ENCODE measurements at places on chromosomes 7 and 10.

GRCh38 chr7:97022491-97023306, 1.9 kb downstream of the DLX5 start:
- no peak for DNase-seq

- no peak for DNase-seq
These were observed 248.3 kb downstream of the EBF3 start for GRCh38 chr10:129715805-129716204.

DNA sequence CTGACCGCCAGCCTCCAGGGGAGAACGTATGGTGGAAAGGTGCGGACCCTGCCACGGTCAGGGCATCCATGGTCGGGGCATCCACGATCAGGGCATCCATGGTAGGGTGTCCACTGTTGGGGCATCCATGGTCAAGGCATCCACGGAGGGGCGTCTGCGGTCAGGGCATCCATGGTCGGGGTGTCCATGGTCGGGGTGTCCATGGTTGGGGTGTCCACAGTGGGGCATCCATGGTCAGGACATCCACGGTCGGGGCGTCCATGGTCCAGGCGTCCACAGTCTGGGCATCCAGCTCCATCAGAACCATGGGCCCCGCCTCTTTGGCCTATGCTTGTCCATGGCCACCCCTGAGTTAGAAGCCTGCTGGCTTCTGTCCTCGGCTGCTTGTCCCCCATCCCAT, 148.1 kb downstream of the ADARB2 start:
- no peak for DNase-seq

DNA sequence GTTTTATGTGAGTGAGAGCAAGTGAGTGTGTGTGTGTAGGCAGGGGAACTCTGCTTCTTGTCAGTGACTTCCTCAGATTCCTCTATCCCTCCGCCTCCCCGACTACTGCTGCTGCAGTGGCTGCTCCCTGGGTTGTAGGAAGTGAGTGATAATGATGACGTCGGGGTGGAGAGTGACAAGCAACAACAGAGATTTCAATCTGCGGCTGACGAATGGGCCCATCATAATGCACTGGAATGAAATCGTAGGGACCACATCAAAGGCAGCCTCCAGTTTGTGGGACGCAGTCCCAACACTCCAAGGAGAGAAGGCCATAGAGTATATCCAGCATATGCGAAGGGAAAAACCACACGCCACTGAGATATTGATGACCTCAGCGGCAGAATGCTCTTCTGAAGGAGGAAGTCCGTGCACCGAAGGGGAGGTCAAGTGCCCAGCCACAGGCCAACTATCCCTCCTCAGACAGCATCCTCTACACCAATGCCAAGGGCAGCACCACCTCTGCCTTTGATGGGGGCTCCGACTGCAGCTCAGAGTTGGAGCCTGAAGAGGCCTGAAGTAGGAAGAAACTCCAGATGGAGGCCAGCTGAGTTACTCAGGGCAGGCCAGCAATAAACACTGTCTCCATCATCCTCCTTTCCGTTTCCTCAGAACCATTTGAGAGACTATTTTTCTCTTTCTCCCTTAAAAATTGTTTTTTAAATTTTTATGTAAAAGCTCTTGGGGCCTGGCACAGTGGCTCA, 11.3 kb upstream of the STMP1 start:
- no peak for DNase-seq

DNA sequence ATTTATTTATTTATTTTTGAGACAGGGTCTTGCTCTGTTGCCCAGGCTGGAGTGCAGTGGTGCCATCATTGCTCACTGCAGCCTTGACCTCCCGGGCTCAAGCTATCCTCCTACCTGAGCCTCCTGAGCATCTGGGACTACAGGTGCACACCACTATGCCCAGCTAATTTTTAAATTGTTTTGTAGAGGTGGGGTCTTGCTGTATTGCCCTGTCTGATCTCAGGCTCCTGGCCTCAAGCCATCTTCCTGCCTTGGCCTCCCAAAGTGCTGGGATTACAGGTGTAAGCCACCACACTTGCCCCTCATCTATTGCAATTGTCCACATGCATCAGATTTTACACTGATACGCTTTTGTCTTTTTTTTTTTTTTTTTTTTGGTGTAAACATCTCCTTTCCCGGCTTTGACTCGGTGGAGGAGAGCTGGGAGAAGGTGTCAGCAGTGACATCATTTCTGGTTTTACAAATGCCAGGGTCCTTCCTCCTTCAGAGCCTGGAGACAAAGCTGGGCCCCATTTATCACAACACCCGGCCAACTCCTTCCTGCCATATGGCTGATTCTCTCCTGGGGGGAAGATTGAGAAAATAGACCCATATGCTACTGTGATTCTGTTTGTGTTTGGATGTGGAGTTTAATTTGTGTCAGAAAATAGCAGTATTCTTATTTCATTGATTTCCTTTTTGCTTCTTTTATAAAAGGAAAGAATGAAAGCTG, 61.3 kb downstream of the GALNT17 start:
- DNase-seq: no peak

DNA sequence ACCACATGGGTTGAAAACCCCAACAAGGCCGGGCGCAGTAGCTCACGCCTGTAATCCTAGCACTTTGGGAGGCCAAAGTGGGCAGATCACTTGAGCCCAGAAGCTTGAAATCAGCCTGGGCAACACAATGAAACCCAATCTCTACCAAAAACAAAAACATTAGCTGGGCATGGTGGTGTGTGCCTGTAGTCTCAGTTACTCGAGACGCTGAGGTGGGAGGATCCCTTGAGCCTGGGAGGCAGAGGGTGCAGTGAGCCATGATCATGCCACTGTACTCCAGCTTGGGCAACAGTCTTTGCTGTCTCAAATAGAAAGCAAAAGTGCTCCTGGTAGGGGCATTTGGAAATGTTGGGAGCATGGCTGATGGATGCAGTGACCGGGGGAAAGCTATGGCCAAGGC, 209.6 kb upstream of the PLXNA4 start:
- no peak for DNase-seq

DNA sequence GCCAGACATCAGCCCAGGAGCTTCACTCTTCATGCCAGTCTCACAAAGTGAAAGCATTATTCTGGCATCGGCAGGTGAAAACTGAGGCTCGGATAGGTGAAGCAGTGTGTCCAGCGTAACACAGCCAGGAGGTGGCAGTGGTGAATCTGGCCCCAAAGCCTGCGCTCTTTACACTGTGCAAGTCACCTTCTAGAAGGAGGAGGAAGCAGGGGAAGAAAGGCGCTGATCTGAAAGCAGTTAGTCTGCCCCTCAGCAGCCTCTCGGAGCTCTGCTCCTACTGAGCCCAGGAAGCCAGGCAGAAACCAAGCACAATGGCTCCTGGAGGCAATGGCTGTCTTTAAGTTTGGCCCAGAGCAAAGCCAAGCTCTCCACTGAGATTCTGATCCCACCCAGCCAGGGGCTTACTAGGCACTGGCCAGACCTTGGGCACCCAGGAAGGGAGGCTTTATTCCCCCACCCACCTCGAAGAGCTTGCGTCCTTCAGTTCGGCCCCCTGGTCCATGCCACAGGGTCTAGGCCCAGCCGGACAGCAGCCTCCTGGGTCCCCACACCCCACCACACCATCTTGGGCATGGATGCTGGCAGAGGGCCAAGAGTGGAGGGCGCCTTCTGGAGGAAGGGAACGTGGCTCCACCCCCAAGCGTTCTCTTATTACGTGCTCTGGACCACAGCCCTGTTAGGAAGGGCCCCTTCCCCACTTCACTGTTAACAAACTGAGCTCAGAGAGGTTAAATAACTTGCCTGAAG, 104.5 kb downstream of the GRID1 start:
- no peak for DNase-seq

- DNase-seq: no peak
These were observed 29.6 kb downstream of the LRRC27 start for GRCh38 chr10:132361581-132362101.

- DNase-seq: no peak
These were observed 39.0 kb downstream of the TMEM120A start for GRCh38 chr7:75955331-75955955.
